CD4-positive, alpha-beta T cell treated with Interleukin-15 for 4 hours (primary cell): ENCODE measurements at places on chromosomes 7 and 10.

GRCh38 chr7:2412587-2413201 is 9.3 kb downstream of the CHST12 start:
- DNase-seq = no peak

GRCh38 chr10:109619914-109620313 is 303.4 kb downstream of the XPNPEP1 start:
- no peak for DNase-seq

GRCh38 chr7:407721-408539 is 111.7 kb downstream of the PDGFA start:
- no peak for DNase-seq

DNA sequence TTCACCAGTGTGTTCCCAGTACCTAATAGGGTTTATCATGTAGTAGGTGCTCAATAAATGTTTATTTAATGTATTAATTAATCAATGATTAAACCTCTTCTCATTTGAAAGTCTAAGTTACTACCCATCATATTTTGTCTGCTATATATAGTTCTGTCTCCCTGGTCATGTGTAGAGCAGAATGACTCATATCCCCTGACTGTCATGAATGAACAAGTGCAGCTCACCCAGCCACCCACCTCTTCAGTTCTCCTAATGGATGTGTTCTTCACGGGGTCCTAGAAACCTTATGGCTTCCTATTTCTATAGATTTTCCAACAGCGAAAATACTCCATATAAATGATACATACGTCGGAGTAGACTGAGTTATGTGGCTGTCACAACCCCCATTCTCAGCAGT is 64.5 kb downstream of the HIF1AN start:
- no peak for DNase-seq

GRCh38 chr7:130966246-130967009 is 232.4 kb upstream of the KLF14 start:
- DNase-seq = no peak

DNA sequence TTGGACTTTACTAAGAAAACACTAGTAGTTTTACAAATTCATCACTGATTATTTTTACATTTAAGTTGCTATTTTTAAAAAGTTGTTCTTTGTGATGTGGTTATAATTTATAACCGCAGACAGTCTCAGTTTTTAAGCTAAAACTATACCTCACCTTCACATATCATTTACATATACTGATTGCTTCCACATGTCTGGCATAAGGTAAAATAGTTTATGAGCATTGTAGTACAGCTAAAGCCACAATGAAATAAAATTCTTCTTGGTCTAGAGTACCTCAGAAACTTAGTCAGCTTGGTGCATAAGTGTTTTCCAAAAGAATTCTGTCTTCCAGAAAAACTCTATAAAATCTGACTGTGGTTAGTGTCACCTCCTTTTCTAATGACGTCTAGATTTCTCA is 13.0 kb downstream of the SEMA3A start:
- DNase-seq = no peak

GRCh38 chr10:15169555-15170401 is 1.3 kb upstream of the NMT2 start:
- peak; percentile 62 for DNase-seq

DNA sequence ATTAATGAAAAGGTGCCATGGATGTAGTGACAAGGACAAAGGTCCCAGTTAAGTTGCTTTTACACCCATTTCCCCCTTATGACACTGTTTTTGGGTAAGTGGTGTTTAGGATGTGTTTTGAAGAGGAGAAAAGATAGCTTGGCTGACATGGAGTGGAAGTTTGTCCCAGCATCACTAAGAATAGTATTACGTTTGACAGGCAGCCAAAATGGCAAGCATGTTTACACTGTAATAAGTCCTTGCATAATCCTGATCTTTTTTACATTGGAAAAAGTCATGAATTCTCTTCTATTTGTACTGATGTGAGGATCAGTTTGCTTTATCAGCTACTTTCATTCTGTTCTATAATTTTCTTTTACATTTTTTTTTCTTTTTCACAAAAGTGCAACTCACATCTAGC is 137.8 kb downstream of the CHRM2 start:
- no peak for DNase-seq

DNA sequence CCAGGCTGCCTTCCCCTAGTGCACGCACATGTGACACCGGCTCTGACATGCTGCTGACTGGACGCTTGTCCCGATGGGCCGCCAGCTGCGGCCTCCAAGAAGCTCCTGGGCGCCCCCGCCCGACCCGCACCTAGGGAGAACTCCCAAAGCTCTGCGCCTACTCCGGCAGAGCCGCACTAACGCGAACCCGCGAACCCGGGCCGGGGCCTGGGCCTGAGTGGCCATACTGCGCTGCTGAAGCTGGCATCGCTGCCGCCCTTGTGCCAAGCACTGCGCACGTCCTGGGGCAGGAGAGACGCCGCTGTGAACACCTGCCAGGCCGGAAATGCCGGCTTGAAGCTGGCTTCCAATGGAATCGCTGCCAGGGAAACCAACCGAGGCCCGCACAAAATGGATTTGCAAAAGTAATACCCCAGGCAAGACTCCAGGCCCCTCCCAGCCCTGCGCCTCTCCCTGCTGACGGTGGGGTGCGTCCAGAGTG is 85.1 kb downstream of the WASHC2A start:
- no peak for DNase-seq

- peak; percentile 43 for DNase-seq
These were observed 615 bp downstream of the ARHGAP12 start for GRCh38 chr10:31927884-31928548.

- DNase-seq = no peak
These were observed 11.8 kb downstream of the INPP5A start for GRCh38 chr10:132549371-132549770.

DNA sequence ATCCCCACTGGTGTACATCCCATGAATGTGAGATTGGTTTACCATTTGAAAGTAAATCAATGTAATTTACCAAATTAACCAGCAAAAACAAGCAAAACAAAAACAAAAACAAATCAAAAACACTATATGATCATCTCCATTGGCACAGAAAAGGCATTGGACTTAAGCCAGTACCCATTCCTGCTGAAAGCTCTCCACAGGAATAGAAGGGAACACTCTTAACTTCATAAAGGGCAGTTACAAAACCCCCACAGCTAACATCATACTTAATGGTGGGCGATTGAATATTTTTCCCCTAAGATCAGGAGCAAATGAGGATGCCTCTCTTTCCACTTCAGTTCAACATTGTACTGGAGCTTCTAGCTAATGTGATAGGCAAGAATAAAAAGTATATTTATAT is 34.1 kb downstream of the PRKG1 start:
- DNase-seq = no peak

DNA sequence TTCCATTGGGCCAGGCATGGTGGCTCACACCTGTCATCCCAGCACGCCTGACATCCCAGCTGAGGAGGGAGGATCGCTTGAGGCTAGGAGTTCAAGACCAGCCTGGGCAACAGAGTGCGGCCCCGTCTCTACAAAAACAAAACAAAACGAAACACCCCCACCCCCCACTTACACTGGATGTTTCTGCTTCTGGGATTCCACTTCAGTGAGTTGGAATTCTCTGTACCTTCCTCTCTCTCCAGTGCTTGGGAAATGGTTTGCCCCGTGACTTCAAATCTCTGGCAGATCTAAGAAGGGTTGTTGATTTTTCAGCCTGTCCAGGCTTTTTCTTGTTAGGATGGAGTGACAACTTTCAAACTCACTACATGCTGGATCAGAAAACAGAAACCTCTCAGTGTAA is 106.9 kb downstream of the ANLN start:
- no peak for DNase-seq

DNA sequence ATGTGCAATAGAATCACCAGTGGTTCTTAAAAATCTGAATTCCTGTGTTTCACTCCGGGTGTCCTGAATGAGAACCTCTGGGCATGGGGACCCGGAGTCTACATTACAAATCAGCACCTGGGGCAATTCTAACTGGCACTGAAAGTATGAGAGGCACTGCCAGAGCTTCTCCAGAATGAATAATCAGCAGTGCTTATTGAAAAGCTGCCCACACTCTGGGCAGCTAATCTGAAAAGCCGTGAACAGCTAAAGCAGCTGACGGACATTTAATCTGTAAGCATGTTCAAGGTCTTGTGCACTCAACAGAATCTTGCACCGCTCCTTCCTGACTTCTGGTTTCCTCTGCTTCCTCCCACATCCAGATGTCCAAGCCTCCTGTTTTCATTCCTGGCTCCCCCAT is 113.3 kb upstream of the KIF5B start:
- DNase-seq = no peak

GRCh38 chr7:13257661-13258060 is 570.2 kb downstream of the ARL4A start:
- DNase-seq = no peak
